Thoracic aorta (tissue), 2 donors: ENCODE measurements at places on chromosomes 1 and 21. TPM values are rescaled to one million over a fixed set of nuclear protein-coding genes. Genes with fewer than 3 reads are reported as not detected.

HPCAL4 gene
- not detected for total RNA-seq

CXADR gene
- total RNA-seq: not detected

- DNase-seq: no peak
Measured at GRCh38 chr1:10484521-10484920, 9.8 kb downstream of the PEX14 start.

DNA sequence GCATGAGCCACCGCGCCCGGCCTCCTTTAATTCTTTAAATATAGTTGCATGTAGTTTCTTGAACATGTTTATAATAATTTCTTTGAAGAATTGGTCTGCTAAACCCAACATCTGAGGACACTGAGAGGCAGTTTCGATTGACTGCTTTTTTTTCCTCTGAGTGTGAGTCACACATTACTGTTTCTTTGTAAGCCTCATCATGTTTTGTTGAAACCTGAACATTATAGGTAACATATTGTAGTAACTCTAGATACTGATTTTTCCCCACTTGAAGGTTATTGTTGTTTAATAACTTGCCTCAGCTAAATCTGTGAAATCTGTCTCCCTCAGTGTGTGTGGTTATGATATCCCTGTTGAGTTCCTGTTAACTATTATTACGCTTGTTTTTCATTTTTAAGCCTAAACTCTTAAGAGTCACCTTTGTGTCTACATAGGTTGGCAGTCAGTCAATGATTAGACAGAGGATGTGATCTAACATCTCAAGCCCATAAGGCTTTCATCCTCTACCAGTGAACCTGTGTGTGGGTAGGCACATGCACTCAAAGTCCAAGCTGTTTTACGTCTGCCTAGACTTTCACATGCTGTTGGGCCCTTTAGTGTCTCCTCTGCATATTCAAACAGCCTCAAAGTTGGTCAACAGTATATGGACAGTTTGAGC is 155.5 kb downstream of the KCNH1 start:
- no peak for DNase-seq

- DNase-seq: no peak
Measured at GRCh38 chr1:94883691-94884090, 43.2 kb downstream of the CNN3 start.

LRRN2 gene
- 0.81 TPM for total RNA-seq

GRCh38 chr1:37448185-37448584 is 26.2 kb upstream of the ZC3H12A start:
- DNase-seq: no peak

PDC gene
- not detected for total RNA-seq

DNASE2B gene
- total RNA-seq: not detected

DNA sequence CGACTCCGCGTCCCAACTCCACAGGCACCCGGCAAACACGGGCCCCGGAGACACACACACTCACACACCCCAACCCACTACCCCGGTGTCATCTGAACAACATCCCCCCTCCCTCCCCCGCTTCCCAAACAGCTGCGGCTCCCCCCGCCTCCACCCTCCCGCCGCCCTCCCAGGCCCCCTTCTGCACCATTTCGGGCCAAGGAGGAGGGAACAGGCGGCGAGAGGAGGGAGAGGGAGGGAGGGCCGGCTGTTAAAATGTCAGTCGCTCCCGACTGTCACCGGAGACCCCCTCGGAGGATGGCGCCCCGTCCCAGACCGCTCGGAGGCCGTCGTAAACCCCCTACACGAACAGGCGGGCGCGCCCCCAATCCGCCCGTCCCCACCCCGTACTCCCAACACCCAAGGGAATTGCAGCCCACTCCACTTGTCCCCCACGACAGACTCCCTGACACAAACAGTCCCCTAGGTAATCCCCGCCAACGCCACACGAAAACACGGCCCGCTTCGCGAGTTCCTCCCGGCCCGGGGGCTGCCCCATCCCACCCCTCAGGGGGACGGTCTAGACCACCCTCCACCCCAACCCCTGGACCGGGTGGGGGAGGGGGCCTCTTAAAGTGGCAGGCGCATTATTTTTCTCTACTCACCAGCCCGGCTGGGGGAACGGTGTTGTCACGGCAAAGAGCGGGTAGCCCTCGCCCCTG is 583 bp downstream of the MEF2D start:
- no peak for DNase-seq

IQGAP3 gene
- 3.5 TPM for total RNA-seq

DNA sequence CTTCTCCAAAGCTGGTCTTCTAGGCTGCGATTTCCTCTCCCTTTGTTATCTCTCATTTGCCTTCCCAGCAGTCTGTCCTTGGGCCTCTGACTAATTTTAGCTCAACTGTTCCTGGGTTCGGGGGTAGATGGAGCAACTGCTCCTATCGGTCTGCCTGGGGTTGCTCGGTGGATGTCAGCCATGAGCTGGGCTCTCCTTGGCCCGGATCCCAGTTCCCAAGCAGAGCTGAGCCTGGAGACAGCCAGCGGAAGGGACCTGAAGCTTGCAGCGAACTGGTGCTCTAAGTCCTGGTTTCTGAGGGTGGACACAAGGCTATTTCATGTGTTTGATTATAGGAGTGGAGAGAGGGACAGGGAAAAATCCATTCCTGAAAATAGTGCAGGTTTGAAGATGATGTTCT is 423.0 kb downstream of the RPS6KC1 start:
- no peak for DNase-seq

DNA sequence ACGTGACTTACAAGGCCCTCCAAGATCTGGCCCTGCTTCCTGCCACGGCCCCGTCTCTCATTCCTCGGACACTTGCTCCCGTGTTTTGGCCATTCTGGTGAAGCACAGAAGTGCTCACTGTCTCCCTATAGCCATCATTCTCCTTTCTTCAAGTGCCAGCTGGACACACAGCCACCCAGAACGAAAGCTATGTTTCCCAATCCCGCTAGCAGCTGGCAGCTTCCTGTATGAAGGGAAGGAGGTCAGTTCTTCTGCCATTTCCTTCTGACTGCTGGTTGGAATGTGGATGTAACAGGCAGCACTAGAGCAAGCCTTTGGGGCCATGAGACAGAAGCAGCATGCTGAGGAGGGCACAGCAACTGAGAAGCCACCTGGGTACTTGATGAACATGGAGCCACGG is 82.8 kb downstream of the TGFBR3 start:
- DNase-seq: no peak

DNA sequence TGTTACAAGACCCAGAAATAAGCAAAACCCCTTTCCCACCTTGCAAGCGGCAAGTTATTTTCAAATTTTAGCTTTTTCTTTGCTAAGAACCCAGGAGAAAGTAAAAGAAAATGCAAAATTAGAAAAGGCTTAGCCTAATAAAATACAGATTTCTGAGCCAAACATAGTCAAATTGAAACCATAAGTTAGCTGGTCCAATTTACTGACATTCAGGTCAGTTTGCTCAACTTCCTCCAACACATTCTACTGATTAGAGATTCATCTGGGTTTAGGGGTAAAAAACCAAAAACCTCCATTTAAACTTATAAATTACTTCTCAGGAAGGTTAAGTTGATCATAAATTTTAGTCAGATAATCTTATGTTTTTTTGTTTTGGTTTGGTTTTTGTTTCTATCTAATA is 701.8 kb upstream of the CXADR start:
- DNase-seq: no peak

NHLH1 gene
- 0.14 TPM for total RNA-seq

- DNase-seq: no peak
Measured at GRCh38 chr1:228100822-228101613, 2.1 kb downstream of the C1orf35 start.

DNA sequence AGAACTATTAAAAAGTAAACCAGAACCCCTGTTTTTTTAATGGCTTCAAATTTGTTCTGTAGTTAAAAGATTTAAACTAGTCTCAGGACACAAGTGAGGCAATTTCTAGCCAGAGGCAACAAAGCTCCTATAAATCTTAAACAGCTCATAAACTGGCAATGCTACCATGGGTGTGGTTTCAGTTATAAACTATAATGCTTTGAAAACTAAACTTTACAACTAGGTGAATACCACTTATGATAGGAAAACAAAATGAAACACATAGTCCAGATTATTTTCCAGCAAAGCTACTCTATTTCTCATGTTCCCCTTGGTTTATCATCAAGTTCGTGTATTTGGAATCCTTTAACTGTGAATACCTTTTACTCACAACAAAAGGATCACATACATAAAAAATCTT is 282.5 kb downstream of the VAV3 start:
- no peak for DNase-seq

FAM177B gene
- total RNA-seq: 3.1 TPM

DNA sequence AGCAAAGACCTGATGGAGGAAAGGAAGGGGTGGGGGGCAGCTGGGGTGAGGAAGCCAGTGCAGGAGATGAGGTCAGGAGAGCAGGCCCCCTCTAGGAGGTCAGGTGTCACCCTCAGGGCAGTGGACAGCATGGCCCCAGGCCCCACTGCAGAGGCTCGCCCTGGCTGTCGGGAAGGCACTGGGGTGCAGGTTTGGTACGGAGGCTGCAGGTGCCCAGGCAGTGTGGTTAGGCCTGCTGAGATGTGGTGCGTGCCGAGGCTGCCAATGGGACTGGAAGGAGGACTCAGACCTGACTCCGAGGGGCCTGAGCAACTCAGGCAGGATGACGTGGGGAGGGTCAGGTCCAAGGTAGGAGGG is 82.3 kb downstream of the PCBP3 start:
- no peak for DNase-seq

CACHD1 gene
- total RNA-seq: 5.3 TPM

LCK gene
- 10.5 TPM for total RNA-seq

- no peak for DNase-seq
Measured at GRCh38 chr1:165873481-165873880, 46.1 kb downstream of the UCK2 start.

MYBPHL gene
- total RNA-seq: not detected

DNA sequence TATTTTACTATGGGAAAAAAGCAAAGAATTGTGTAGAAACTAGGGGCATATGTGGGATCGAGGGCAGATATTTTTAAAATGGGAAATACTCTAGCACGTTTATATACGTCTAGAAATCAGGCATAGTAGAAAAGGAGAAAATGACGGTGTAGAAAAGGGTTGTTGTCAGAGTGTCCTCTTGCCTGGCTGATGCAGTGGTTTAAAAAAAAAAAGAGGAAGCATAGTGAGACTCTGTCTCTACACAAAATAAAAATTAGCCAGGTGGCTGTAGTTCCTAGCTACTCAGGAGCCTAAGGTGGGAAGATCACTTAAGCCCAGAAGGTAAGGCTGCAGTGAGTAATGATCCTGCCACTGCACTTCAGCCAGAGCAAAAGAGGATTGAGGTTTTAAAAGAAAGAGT is 64.7 kb upstream of the LRRC7 start:
- no peak for DNase-seq

GRCh38 chr1:64323054-64323453 is 119.6 kb downstream of the UBE2U start:
- no peak for DNase-seq

- no peak for DNase-seq
Measured at GRCh38 chr1:182255494-182255893, 136.1 kb downstream of the GLUL start.

SNX27 gene
- 46.7 TPM for total RNA-seq

DNA sequence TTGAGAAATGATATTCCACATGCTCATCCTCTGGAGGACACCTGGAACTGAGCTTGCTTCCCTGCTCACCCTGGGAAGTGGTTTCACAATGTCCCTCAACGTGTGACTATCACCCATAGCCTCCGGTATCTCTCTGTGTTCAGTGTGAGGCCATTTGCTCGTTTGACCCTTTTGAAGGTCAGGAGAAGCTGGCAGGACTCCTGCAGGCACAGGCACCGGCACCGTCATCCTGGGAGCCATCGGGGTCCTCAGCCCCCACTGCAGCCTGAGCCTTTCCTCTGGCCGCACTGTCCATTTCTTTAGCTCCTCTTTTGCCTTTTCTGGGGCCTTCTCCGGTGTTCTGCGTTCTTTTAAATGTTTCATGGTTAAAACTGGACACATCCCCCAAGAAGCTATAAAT is 159.6 kb upstream of the COL6A1 start:
- DNase-seq: no peak

ALPL gene
- 7.8 TPM for total RNA-seq

ODR4 gene
- total RNA-seq: 14.6 TPM

SYTL1 gene
- total RNA-seq: 5.5 TPM

ETV3L gene
- not detected for total RNA-seq

SH3D21 gene
- total RNA-seq: 5.6 TPM

LY9 gene
- 0.41 TPM for total RNA-seq

- no peak for DNase-seq
Measured at GRCh38 chr1:100050139-100050538, 80.3 kb downstream of the SLC35A3 start.

GRCh38 chr1:50243939-50244338 is 135.2 kb downstream of the ELAVL4 start:
- no peak for DNase-seq

B3GALT5 gene
- total RNA-seq: 0.14 TPM

DNA sequence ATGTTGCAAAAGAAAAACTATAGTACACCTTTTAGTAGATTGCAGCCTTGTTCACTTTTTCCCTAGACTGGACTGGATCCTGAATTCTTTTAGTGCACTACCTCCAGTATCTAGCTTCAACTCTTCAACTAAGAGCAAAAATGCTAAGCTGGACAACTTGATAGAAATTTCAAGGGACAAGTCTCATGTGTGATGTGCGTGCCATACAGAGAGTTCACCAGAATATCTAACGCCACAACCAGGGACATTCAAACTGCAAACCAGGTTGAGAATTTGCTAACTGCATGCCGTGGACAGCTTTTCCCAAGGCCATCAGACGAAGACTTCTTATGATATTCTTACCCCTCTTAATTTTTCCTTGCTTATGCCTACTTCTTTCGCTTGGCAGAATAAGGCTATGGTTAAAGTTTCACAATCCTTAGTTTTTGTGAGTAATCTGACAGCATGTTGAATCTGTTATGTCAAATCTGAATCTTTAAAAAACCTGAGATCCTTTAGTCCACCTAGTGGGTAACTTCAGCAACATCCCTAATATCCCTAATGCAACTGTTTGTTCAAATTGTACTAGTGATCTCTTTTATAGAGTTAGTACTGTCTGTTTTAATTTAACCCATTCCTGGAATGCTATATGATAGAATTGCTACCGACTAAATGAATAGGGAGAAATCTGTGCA is 66.4 kb downstream of the DDAH1 start:
- DNase-seq: no peak
